ENCODE measurements at places on chromosomes 13 and 19. TPM values are rescaled to one million over a fixed set of nuclear protein-coding genes. Genes with fewer than 3 reads are reported as not detected.

Gene PLVAP
- total RNA-seq, result 20.8 TPM

- DNase-seq, result peak; percentile 86
These were observed 26.3 kb downstream of the SIPA1L3 start for GRCh38 chr19:37932985-37933936.

DNA sequence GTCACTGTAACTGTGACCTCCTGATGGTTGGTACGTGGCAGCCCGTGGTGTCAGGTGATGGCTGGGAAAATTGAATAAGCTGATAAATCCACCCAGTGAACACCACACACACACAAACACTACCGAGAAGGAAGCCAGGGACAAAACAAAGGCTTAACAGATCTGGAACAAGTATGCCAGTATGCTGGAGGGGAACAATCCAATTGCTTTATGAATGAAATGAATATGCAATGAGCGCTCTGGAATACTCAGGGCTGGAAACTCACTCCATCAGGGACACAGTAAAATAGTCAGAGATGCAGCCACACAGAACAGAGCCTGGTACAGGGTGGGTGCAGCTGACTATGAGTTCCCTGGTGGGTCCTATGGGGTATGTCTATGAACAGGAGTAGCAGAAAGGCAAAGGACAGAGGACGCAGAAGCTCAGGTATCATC is 16.7 kb downstream of the TMTC4 start:
- DNase-seq, result no peak

DNA sequence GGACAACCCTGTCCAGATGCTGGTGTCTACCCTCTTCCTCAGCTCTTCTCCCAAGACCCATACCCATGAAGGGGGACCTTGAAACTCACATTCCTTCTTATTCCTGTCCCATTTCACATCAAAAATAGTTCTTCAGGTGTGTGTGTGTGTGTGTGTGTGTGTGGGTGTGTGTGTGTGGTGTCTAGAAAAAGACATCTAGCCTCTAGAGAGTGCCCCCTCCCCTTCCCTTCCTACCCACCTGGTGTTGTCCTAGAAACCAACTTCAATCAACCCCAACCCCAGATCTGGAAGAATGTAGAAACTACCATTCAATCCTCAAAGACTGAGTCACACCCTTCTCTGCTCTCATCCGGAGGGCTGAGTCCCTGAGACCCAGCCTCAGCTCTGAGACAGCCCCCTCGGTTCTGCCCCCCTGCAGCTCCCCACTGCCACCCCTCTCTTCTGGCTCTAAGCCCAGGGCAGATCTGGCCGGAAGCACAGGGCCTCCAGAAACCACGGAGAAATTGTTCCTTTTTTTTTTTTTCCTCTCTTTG is 3.5 kb downstream of the KCNN4 start:
- no peak for DNase-seq

- DNase-seq, result no peak
These were observed 1.4 kb downstream of the ELAVL1 start for GRCh38 chr19:8004001-8004400.

- no peak for DNase-seq
These were observed 105.6 kb upstream of the SERP2 start for GRCh38 chr13:44267980-44268379.

Measured in colonic mucosa (tissue), 4 donors.